ENCODE measurements at places on chromosomes 11 and 22.
A peak's percentile ranks its signal among the peaks of the same experiment; 100 is the strongest.

- H3K36me3 ChIP-seq = no peaks in the 10 kb centered on the region
- H3K4me3 ChIP-seq = no peak overlapping the region
- H3K27ac ChIP-seq = no peak overlapping the region
- H3K4me1 ChIP-seq = no peaks in the 10 kb centered on the region
- DNase-seq = no peak
These were observed 4.5 kb downstream of the TRIM29 start for GRCh38 chr11:120133216-120134105.

- H3K27ac ChIP-seq = no peak overlapping the region
- DNase-seq = no peak
- H3K36me3 ChIP-seq = no peaks in the 10 kb centered on the region
- H3K4me3 ChIP-seq = no peak overlapping the region
- no peaks in the 10 kb centered on the region for H3K4me1 ChIP-seq
- H3K27me3 ChIP-seq = peaks cover 6% of the 10 kb centered on the region
These were observed 82.9 kb upstream of the TBCEL start for GRCh38 chr11:120941000-120941399.

GRCh38 chr22:18109410-18110193 is 1.0 kb upstream of the TUBA8 start:
- H3K36me3 ChIP-seq = no peaks in the 10 kb centered on the region
- H3K27ac ChIP-seq = no peak overlapping the region
- DNase-seq = no peak
- H3K4me3 ChIP-seq = no peak overlapping the region
- H3K4me1 ChIP-seq = peaks cover 32% of the 10 kb centered on the region

- peaks cover 55% of the 10 kb centered on the region for H3K27me3 ChIP-seq
- no peak overlapping the region for H3K27ac ChIP-seq
- H3K4me3 ChIP-seq = no peak overlapping the region
- DNase-seq = no peak
- H3K36me3 ChIP-seq = no peaks in the 10 kb centered on the region
- peaks cover 54% of the 10 kb centered on the region for H3K4me1 ChIP-seq
These were observed 2.6 kb downstream of the ESAM start for GRCh38 chr11:124759266-124760204.

- DNase-seq = no peak
- no peaks in the 10 kb centered on the region for H3K27me3 ChIP-seq
- H3K36me3 ChIP-seq = no peaks in the 10 kb centered on the region
- no peak overlapping the region for H3K27ac ChIP-seq
- no peak overlapping the region for H3K4me3 ChIP-seq
These were observed 1330.2 kb downstream of the LRRC4C start for GRCh38 chr11:40129266-40129665.

DNA sequence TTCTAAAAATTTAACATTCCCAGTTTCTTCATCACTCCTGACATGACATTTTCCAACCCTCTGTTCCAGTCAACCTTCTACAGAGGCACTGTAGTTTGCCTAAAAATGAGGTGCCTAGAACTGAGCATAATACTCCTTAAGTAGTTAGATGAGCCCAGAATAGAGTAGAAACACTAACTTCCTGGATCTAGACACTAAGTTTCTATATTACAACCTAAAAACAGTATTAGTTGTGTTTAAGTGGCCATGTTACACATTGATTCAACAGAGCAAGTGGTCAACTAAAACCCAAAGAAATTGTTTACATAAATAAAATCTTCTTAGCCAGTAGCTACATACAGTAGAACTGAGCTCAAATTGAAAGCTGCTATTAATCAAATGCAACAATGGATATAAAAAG is 1.3 kb downstream of the HPS5 start:
- no peaks in the 10 kb centered on the region for H3K27me3 ChIP-seq
- no peak for DNase-seq
- peaks cover 25% of the 10 kb centered on the region for H3K4me1 ChIP-seq
- H3K4me3 ChIP-seq = no peak overlapping the region
- peaks cover 8% of the 10 kb centered on the region for H3K36me3 ChIP-seq

- no peak overlapping the region for H3K27ac ChIP-seq
- H3K4me1 ChIP-seq = no peaks in the 10 kb centered on the region
- H3K4me3 ChIP-seq = no peak overlapping the region
- no peaks in the 10 kb centered on the region for H3K36me3 ChIP-seq
- H3K27me3 ChIP-seq = no peaks in the 10 kb centered on the region
- no peak for DNase-seq
These were observed 39.7 kb upstream of the ACCSL start for GRCh38 chr11:44008088-44008501.

GRCh38 chr11:33716243-33716642 is 15.6 kb upstream of the C11orf91 start:
- no peaks in the 10 kb centered on the region for H3K4me1 ChIP-seq
- H3K27me3 ChIP-seq = no peaks in the 10 kb centered on the region
- no peak overlapping the region for H3K27ac ChIP-seq

DNA sequence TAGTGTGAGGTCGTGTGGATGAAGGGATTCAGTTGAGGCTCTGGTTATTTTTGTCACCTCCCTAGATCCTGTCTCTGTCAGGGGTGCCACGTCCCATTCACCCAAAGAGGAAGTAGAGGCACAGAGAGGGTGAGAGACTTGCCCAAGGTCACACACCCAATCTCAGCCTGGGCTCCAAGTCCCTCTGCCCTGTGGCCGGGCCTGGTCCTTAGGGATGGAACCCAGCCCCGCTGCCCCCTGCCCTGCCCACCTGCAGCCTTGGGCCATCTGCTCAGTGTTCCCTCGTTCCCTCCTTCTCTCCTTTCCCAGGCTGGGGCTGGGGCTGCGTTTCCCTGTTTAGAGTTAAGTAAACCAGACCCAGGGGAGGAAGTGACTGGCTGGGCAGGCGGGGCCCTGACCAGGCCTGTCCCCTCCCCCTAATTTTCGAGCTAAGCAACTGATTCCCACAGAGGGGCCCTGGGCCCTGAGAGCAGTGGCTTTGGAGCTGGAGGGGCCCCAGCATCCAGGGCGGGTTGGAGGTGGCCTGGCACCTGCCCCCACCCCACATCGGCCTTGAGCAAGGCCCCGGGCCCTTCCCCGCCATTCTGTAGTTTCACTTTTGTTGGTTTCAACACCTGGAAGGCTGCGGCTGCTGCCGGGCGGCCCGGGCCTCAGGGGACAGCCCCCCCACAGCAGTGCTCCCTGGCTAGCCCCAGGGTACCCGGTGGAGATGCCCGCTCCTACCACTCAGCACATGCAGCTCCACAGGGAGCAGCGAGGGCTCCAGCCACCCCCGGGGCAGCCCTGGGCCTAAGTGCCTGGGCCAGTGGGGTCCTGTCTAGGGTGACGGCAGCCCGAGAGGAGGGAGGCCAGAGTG is 1.5 kb downstream of the TCIRG1 start:
- H3K27ac ChIP-seq = peak overlapping the region; percentile 77
- H3K36me3 ChIP-seq = peaks cover 43% of the 10 kb centered on the region
- no peaks in the 10 kb centered on the region for H3K27me3 ChIP-seq

DNA sequence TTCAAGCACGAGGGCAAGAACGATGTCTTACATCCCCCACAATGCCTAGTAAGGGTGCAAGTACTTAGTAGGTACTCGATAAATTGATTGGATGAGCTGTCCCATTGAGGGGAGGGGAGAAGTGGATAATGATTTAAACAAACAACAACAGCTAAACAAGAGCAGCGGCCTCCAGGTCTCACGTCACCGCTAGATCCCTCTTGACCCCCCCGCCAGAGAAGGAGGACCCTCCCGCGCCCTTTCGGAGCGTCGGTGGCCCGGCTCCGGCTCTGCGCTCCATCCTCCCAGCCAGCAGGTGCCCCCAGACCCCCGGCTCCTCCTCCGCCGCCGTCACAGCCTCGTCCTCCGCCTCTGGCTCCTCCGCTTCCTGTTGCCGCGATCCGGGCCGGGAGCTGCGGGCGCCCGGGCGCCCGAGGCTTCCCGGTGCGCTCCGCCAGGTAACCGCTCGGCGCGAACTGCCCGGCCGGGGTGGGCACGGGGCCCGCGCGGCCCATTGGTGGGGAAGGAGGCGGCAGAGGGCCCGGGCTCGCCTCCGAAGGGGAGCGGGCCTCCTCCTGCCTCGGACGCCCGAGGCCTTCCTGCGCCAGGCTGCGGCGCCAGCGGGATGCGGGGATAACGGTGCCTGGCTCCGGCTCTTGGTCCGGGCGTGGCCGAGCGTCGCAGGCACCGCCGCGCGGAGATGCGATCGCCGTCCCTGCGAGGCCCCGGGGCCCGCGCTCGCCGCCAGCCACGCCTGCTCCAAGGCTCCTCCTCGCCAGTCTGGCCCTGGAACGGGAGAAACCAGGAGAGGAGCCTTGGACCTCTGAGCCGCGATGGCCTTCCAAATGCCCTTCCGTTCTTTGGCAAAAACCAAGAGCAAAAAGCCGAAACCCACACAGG is at the start of gene TLCD5:
Gene TLCD5, plus strand, starts transcription at position 368 of the 879 bp plus-strand sequence. CDS start 2,143 bp downstream, outside the sequence.
- peaks cover 9% of the 10 kb centered on the region for H3K4me1 ChIP-seq
- DNase-seq = peak; percentile 36
- H3K36me3 ChIP-seq = no peaks in the 10 kb centered on the region
- H3K4me3 ChIP-seq = peak within 1 kb of the TSS; percentile 44
- H3K27ac ChIP-seq = no peak within 1 kb of the TSS
